ENCODE measurements at places on chromosomes 4 and X.

DNA sequence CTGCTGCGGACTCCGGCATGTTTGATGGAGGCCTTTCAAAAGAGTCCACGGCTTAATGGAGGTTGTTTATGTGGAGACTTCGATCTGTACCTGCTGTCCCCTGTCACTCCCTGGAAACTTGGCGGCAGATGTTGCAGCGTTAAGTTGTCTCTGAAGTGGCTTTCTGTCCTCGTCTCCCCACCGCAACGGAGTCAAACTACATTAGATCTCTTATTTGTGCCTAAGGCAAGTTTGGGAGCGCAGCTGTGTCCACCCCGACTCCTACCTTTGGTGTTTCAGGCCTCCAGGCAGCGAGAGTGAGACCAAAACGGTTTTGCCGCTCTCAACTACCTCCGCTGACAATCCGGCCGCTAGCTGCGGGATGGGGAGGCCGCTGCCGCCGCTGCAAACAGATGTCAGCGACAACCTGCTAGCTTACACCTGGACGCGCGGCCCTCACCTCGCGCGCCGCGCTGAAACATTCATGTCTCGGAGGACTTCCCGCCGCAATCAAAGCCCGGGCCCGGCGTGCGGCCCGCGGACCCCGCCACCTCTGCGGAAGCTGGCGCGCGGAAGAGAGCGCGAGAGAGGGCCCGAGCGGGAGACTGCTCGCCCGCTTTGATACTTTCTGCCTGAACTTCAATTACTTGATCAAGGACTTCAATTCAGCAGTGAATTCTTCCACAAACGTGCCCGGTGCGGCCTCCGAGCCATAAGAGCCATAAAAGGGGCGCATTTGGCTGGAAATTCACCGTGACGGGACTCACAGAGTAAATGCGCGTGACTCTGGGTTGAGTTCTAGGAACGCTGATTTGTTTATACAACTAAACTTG, 108.4 kb downstream of the ANTXR2 start:
- DNase-seq: no peak

DNA sequence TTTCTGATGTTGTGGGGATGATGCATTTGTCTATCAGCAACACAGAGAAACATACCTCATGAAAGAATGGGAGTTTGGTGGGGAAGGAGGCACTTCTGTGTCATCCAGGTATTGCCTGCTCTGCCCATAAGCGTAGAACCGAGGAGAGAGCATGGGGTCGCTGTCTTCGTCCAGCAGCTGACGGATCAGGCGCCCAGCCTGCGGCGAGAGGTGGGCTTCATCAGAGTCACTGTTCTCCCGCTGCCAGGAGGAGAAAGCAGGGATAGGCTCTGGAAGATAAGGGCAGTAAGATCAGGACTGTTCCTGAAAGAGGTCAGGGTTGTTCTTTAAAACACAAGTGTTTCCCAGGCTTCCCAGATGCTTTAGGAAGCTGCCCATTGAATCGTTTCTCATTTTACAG, 52.7 kb upstream of the NAP1L5 start:
- DNase-seq: no peak

GRCh38 chr4:6390356-6390755, 82.1 kb downstream of the PPP2R2C start:
- DNase-seq: no peak

- no peak for DNase-seq
Observed at GRCh38 chr4:1470393-1470670, 64.1 kb upstream of the NKX1-1 start.

GRCh38 chrX:136765821-136766356, 14.8 kb downstream of the ARHGEF6 start:
- no peak for DNase-seq

- DNase-seq: no peak
Observed at GRCh38 chr4:139333046-139333445, 30.8 kb upstream of the NDUFC1 start.

DNA sequence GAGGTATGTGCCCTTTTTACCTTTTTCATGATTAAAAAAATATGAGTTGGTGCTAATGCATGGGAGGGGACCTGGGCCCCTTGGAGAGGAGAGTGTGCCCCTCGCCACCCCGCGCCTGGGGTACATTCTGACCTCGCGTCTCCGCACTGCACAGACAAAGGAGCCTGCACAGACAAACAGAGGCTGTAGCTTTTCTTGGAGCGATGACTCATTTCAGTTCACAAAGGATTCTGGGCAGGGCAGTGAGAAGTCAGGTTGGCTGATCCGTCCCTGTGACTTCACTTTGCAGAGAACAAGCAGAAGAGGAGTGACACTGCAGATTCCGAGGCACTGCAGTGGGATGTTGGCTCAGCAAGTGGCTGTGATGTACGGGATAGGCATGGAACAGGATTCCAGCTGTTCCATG, 82.9 kb downstream of the STOX2 start:
- no peak for DNase-seq

- peak; percentile 34 for DNase-seq
Observed at GRCh38 chrX:66030505-66031317, 9.2 kb downstream of the VSIG4 start.

GRCh38 chr4:88645994-88646393, 51.6 kb downstream of the NAP1L5 start:
- DNase-seq: no peak

DNA sequence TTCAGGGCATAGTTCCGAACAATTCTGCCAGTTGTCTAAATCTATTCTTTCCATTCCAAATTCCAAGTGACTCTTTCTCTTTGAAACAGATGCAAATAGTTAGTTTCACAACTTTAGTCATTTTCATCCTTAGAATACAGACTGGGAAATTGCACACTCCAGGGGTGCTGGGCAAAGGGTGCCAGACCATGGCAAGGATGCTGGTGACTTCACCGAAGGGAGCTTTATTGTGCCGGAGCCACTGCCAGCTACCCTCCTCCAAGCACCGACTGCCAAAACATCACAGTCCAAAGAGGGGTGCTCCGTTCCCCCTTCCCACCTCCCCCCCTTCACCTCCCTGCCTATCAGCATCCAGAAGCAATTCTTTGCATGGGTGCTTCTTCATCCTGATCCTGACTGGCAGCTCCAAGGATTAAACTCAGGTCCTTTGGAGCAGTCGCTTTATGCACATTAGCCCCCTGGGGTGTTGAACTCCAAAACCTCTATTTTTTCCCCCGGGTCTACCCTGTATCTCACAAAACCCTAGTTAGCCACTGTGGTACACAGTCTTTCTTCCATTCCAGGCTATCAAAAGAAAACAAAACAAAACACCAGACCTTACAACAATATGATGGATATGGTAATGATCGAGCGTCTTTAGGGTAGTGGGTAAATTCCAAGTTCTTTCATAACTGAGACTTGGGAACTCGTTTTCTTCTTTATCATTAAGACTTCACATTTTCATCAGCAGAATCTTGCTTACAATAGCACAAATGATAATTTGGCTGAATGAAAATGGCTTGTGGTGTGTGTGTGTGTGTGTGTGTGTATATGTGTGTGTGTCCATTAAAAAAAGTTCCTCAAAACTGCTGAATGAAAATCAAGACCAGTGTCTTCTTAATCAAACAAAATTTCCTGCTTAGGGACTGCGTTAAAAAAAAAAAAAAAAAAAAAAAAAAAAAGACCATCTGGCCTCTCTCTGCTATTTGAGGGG, 28.7 kb downstream of the MID1 start:
- DNase-seq: no peak

GRCh38 chr4:19317377-19317776, 934.3 kb upstream of the SLIT2 start:
- DNase-seq: no peak

- DNase-seq: no peak
Observed at GRCh38 chr4:26503844-26504243, 13.6 kb upstream of the CCKAR start.

- DNase-seq: peak; percentile 17
Observed at GRCh38 chr4:139665690-139666529, at the start of gene MGST2. MGST2 (plus strand) TSS chr4:139665819; CDS start chr4:139666020, 201 bp downstream.

DNA sequence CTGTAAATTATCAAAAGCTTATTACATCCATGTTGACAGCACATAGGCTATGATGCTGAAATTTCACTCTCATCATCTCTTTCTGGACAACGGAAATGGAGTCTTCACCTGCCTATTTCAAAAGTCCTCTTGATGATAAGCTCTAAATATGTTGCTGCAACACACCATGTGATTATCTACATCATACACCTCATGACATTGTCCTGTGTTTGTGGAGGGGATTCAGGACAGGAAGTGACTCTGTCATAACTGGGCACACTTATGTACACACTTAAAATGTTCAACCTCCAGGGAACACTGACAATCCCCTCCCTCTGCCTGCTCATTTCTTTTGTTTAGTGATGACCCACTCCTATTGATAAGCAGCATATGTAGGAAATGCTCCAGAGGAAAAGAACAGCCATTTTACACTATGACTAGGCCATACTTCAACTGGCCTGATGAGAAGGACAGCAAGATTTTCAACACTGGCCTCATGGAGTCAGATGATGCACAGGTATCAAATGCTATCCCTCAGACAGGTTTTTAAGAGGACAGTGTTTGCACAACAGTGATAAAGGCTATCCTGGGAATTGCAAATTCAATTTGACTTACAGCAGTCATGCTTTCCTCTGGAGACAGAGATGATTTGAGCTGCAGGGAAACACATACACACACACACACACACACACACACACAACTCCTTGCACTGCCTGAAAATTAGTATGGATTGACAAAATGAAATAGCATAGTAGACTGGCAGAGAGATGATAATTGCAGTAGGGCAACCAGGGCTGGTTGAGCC, 163.3 kb upstream of the RASGEF1B start:
- DNase-seq: no peak

- DNase-seq: no peak
Observed at GRCh38 chr4:14178421-14178820, 550.9 kb upstream of the BOD1L1 start.

GRCh38 chr4:801436-802124, 24.3 kb downstream of the CPLX1 start:
- DNase-seq: no peak

- DNase-seq: no peak
Observed at GRCh38 chr4:177225605-177226004, 84.1 kb upstream of the NEIL3 start.

Measured in stimulated activated CD4-positive, alpha-beta T cell treated with anti-CD3 and anti-CD28 coated beads, Interleukin-4, amount 100 ng/mL, for 24 hours (primary cell).